ENCODE measurements at places on chromosomes 7 and 10. TPM values are rescaled to one million over a fixed set of nuclear protein-coding genes. Genes with fewer than 3 reads are reported as not detected.

GRCh38 chr7:6057316-6058129 lies 26.3 kb downstream of the ANKRD61 start:
- no peak for DNase-seq

GRCh38 chr10:44930904-44931620 lies 19.9 kb downstream of the TMEM72 start:
- no peak for DNase-seq

GRCh38 chr7:63027075-63027474 lies 971.6 kb upstream of the ZNF722 start:
- no peak for DNase-seq

DNA sequence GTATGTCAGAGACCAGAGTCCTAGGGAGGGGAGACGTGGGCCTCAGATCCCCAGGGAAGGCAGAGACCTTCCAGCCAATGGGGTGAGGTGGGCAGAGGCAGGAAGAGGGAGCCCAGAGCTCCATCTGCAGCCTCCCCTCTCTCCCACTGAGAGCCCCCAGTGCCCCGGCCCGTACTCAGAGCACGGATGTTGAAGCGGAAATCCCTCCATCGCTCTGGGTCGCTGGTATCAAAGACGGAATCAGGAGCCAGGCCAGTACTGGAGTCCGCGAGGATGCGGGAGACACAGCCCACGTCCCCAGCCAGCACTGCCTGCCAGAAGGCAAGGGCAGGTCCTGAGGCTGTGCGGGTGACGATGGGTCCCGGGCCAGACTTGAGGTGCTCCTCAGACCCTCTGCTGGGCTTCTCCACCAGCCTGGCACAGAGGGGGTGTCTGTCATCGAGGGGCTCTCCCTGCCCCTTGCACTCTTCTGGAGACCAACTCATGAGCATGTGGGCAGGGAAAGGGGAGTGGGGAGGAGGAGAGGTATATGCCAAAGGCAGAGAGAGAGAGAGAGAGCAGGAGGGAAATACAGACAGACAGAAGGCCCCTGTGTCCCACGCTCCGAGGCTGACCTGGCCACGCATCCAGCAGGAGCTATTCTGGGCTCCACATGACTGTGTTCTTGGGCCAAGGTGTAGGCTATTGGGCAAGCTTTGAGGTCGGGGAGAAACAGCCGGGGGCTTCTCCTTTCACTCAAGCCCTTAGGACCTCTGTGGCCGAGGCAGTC lies at the start of gene ASB10:
Gene ASB10 (minus strand): TSS at position 611 of the 769 bp plus-strand sequence. CDS start 120 bp downstream, at position 491.
- DNase-seq, result no peak

DNA sequence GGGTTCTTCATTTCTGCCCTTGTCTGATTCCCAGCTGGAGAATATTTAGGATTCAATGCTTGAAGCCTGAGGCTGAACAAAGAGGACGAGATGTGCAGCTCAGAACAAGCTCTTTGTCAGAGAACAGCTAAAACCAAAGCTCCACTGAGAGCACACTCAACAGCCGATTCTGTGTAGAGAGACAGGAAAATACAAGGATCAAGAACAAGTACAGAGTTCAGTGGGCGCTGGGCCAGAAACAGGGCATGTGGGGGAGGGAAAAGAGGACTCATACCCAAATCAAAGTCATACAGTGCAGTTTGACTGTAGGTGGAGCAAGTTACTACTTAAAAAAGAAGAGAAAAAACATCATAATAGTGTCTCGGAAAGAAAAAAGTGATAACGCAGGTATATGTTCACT lies at the start of gene AGMO:
Gene AGMO (minus strand): TSS at position 181 of the 400 bp plus-strand sequence.
- no peak for DNase-seq

DNA sequence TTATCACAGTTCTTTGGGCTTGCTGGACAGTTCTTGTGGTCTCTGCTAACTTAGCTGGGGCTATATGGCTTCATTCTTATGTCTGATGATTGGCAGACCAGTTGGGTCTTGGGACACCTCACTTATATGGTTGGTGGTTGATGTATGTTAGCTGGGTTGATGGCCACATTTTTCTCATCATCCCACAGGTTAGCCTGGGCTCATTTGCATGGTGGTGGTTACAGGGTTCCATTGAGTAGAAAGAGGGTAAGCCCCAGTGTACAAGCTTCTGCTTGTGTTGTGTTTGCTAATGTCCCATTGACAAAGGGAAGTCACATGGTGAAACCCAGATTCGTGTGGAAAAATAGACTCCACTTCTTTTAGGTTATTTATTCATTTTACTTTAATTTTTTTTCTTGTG lies 40.6 kb downstream of the TMEM60 start:
- DNase-seq, result no peak

DNA sequence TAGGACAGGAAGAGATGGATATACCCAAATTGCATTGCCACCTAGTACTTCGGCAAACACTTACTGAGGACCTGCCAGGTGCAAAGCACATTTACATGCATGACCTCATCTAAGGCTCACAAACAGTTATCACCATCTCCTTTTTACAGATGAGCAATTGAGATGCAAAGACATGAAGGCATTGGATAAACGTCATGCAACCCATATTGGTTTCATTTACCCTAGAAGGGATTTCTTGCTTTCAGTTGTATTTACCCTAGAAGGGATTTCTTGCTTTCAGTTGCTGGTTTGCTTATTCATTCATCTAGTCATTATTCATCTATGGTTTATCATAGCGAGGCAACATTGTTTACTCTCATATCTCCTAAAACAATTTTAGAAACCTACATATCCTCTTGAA lies 52.2 kb downstream of the STEAP1B start:
- no peak for DNase-seq

DNA sequence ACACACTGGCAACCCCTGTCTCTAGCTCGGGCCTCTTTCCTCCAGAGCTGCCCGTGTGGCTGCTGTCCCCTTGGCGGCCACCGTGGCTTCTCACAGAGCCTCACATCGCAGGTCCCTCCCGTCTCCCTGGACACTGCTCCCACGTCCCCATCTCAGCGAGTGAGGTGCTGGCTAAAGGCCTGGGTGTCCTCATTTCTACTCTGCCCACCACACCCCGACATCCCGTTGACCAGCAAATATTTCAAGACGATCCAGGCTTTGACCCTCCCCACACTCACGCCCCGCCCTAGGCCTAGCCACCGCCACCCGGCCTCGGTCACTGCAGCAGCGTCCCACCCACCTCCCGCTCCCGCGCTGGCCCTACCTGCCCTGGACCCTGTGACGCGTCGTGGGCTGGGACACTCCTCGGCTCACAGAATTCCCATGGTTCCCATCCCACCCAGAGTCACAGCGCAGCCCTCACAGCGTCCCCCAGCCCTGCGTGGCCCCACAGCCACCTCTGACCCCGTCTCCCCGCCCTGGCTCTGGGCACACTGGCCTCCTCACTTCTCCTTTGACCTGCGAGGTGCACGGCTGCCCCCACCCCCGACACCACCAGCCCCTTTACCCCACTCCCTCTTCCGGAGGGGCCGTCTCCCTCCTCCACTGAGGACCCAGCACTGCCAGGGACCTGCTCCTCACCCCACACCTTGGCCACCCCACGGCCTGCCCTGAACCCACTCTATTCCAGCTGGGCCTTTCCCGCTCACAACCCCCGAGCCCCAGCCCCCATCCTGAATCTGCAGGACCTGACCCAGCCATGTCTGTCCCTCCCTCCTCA lies 6.9 kb downstream of the ADAP1 start:
- no peak for DNase-seq

DNA sequence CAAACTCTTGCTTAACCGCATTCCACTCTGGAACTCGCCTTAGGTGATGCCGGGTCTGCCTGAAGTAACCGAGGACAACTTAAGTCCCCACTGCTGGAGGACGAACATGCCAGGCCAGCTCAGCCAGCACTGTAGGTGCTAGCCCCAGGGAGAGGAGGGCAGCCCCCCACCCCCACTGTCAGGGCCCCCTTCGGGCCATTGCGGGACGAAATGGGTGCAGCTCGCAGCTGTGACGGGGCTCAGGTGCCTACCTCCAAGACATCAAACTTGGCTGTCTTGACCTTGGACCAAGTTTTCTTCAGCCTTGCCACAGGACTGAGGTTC lies 60.4 kb downstream of the CSGALNACT2 start:
- no peak for DNase-seq

Gene VSIR
- 8.6 TPM for polyA plus RNA-seq

All from renal pelvis (tissue), 12 donors.